Activated CD4-positive, CD25-positive, alpha-beta regulatory T cell (primary cell): ENCODE measurements at places on chromosomes 13 and 19.

GRCh38 chr19:16015805-16016173 lies 60.5 kb upstream of the TPM4 start:
- no peak for DNase-seq

DNA sequence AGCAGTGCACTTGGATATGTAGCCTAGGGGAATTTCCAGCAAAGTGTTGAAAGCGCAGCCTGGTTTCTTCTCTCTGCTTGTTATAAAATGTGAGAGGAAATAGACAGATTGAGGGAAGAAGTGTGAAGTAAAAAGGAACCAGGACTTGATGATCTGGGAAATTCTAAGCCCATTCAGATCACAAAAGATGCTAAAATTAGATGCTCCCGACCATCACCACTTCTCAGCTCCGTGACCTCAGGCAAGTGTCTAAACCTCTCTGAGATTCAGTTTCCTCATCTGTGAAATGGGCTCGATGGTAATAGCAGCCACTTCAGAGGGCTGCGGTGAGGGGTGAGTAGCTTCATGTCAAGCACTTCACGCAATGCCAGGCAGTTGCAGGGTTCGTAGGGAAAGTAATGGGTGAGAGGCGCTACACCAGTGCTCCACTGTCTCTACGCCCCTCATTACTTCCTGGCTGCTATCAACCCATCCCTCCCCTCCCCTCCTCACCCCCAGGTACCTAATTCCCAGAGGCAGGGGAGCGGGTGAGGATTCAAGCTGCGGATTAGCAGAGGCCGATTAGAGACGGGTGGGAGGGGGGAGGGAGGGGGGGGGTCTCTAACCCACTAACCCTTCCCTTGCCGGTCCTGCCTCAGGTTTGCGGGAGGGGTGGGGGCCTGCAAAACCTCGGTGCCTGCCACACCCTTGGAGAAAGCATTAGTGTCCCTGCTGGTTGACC lies 9.0 kb upstream of the NFIC start:
- no peak for DNase-seq

DNA sequence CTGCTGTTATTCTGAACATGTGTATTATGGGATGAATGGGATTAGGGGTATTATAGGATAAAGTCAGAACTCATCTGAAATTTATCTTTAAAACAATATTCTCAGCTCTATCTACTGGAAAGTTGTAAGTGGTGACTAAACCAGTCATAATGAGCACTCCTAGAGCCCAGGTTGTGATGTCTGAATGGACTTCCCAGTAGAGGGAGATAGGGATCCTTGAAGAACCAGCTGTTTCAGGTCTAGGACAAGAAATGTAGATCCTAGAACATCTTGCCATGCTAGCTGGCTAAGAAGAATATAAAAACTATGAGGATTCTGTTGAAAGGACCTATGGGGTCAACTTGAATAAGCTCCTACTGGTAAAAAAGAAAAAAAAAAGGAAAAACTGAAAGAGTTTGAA lies 310.8 kb downstream of the SLC7A1 start:
- no peak for DNase-seq

DNA sequence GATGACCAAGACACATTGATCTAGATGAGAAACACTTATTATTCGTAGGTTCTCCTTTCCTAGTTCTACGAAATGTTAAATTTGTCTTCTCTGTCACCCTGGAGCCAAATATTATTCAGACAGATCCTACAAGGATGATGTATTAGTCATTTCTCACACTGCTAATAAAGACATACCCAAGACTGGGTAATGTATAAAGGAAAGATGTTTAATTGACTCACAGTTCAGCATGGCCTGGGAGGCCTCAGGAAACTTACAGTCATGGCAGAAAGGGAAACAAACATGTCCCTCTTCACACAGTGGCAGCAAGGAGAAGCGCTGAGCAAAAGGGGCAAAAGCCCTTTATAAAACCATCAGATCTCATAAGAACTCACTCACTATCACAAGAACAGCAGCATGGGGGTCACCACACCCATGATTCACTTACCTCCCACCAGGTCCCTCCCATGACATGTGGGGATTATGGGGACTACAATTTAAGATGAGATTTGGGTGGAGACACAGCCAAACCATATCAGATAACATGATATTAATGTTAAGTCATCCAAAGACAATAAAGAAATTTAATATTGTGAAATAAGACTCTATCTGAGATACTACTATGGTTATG lies 1248.8 kb upstream of the SLC10A2 start:
- no peak for DNase-seq

DNA sequence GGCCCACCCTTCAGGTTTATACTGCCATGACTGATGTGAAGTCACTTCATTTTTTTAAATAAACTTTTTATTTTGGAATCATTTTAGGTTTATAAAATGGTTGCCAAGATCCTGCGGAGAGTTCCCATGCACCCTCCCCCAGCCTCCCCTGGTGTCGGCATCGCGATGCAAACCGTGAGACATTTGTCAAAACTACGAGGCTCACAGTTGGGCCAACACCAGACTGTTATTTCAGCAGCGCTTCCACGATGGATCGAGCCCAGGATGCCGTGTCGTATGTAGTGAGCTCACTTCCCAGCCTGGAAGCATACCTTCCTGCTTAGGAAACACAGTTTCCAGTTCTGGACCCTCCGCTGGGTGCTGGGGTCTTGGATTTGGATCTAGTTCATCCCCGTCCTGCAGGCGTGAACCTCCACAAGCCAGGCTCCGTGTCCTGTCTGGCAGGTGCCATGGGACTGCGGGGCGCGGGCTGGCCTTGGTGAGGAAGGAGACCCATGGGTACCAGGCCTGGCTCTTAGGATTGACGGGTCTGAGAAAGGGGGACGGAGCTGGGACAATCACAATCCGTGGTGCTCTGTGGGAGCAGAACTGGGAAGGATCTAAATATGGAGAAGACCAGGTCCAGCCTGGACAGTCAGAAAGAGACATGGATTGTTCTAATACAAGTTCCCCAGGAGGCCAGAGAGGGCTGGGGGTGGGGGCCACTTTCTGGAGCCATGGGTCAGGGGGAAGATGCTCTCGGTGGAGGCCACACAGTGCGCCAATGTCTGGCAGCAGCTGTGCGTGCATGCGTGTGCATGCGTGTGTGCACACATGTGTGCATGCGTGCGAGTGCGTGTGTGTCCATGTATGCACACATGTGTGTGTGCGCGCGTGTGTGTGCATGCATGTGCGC lies 2.4 kb upstream of the SBK2 start:
- DNase-seq, result no peak
